ENCODE measurements at places on chromosomes 6 and 20.

DNA sequence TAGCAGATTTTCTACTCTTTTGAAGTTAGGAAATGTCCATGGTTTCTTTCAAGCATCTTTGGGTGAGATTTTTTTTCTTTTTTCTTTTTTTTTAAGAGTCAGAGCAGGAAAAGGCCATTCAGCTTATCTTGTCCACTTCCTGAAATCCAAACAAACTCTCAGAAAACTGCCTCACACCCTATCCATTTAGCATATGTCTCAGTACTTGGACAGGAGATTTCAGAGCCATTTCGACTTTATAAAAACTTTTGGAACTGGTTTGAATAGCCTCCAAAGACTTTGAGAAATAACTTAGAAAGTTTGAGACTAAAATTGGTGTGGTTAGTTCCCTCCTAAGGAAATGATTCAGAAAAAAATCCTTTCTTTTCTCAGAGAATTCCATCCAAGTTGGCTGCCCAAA, 125.1 kb downstream of the MYLK4 start:
- no peak for DNase-seq

DNA sequence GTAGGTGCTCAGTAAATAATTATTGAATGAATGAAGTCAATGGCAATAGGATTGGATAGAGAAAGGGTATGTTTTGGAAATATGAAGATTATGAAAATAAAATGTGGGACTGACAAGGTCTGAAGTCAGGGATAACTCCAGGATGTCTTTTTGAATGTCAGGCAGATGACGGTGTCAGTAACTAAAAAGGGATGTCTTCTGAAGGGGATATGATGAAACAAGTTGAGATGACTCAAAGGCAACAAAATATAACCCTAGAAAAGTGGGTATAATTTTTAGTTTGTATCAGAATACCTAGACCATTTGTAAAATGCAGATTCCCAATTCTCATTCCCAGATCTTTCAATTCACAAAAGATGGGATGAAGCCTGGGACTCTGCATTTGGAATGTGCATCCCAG, 257.3 kb upstream of the SGK1 start:
- DNase-seq, result no peak

GRCh38 chr20:62239278-62239879, 1.1 kb downstream of the OSBPL2 start:
- DNase-seq, result no peak

DNA sequence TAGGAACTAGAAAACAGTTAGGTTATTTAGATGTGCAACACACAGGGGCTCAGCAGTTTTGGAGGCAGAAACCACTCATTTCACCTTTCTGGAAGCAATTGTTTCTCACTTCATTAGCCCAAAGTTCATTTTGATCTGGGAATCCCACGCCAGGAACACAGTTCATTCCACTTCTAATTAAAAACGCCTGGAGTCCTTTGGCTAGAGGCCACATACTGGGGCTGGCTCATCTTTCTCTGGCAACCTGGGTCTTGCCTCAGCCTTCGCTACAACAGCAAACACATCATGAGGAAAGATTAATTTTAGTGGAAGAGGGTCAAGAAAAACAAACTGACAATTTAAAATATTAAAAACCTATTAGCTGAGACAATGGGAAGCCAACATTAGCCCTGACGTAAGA, 69.7 kb downstream of the RFPL4B start:
- DNase-seq, result no peak

Measured in stimulated activated naive CD8-positive, alpha-beta T cell treated with anti-CD3 and anti-CD28 coated beads, Interleukin-15, amount 100 ng/mL, for 72 hours (primary cell).